Tibial nerve (tissue), 4 donors: ENCODE measurements at places on chromosomes 16 and 17.

GRCh38 chr17:77735566-77736198 is 222.8 kb upstream of the TNRC6C start:
- no peak for DNase-seq

DNA sequence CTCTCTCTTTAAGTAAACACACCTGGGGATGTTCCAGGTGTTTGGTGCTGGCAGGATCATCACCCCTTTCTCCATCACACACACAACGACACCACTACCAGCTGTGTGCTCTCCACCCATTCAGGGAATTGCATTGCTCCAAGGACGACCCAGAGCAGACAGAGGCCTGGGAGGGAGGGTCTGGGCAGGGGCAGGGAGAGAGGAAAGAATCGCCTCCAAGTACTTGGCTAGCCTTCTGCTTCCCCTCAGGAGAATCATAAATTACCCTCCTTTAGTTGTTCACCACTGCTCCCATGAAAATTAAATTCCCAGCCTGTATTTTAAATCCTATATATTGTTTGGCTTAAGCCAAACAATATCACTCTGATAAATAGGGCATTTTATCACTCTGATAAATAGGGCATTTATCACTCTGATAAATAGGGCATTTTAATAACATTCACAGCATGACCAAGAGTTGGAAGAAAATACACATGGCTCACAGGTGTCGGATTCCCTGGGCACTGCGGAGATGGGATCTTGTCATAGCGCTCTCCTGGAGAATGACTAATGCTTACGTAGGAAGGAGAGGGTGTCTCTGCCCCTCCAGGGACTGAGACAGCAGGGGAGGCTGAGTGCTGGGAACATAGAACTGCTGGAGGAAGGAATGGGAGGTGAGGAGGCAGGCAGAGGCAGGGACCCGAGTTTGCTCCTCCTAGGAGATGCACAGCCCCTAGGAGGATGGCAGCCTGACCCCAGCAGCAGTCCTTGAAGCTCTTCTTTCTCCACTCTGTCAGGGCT is 673.6 kb downstream of the HS3ST4 start:
- DNase-seq, result no peak

- DNase-seq, result no peak
Measured at GRCh38 chr17:48299760-48300159, 130.3 kb downstream of the SKAP1 start.

DNA sequence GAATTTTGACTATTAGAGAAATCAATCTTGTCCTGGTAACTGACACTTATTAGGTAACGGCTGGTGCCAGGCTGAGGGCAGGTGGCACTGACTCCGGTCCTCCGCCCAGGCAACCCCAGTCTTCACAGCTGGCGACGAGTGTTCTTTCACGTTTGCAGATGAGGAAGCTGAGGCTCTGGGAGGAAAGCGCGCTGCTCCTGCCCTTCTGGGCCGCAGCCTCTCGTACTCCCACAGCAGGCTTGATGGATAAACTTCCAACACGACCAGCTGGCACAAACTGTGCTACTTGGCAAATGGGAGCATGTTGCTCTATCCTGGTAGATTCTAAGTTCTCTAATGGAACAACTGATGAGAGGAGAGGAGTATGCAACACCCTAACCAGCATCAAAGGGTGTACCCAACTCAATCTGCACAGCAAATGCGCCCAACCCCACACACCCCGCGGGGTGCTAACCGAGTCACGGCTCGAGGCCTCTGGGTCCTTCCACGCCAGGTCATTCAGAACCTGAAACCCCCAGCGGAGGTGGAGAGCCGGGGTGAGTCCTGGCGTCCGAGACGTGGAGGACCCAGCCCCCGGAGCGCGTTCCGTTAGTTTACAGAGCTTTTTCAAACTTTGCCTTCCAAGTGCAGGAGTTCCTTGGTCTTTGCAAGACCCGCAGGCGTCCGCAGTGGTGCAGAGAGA is 477 bp upstream of the SLC47A1 start:
- no peak for DNase-seq

GRCh38 chr16:68367030-68367429 is 56.2 kb downstream of the PRMT7 start:
- no peak for DNase-seq
